ENCODE measurements at places on chromosomes 13 and 19. TPM values are rescaled to one million over a fixed set of nuclear protein-coding genes. Genes with fewer than 3 reads are reported as not detected.

The CLIP3 gene
- 0.58 TPM for total RNA-seq

The ACTL9 gene
- total RNA-seq: not detected

The PRODH2 gene
- total RNA-seq: not detected

The CHMP2A gene
- total RNA-seq: 117 TPM

The IQCN gene
- total RNA-seq: 0.42 TPM

The ITGBL1 gene
- not detected for total RNA-seq

The ZNF763 gene
- 0.56 TPM for total RNA-seq

The MRPL54 gene
- 132 TPM for total RNA-seq

DNA sequence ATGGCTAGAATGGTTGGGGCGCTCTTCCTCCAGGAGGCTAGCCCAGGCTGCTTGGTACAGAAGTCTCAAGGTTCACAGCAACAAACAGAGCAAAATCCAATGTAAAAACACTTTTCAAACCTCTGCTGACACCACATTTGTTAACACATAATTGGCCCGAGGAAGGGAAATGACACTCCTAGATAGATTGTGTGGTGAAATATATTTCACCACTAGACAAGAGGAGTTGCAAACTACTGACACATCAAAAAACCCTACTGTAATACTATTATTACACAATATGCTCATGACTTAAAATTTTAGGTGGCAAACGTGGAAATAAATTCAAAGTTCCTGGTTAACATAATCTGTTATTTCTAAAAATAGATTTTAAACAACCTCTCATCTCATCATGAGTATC, 643.6 kb downstream of the PCDH9 start:
- DNase-seq: no peak

- DNase-seq: no peak
Measured at GRCh38 chr13:97278435-97279411, 56.6 kb downstream of the MBNL2 start.

GRCh38 chr13:74406420-74406819, 272.2 kb upstream of the KLF12 start:
- no peak for DNase-seq

DNA sequence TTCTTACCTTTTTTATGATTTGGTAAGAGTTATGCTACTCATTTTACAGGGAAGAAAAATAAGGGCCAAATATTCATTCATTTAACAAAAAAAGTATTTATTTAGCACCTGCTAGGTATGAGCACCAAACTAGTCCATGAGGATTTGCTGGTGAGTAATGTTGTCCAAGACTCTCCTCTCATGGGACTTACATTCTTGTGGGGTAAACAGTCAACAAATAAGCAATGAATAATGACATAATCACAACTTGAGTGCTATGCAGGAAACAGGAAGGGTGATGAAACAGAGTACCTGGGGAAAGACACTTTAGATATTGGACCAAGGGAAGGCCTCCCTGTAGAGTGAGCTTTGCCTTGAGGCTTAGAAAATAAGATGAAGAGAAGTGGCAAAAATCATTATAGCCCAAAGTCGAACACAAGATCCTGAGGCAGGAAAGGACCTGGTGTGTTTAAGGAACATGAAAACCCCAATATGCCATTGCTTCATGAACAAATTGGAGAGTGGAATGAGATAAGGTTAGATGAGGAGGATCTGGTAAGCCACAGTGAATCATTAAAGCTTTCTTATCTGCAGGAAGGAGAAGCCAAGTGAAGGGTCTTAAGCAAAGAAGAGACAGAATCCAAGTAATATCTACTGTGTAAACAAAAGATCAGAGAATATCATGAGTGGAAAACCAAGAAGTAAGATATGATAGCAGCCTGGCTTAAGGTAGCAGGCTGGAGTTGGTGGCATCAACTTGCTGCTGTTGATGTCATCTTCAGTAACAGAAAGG, 294.5 kb upstream of the NBEA start:
- DNase-seq: no peak

DNA sequence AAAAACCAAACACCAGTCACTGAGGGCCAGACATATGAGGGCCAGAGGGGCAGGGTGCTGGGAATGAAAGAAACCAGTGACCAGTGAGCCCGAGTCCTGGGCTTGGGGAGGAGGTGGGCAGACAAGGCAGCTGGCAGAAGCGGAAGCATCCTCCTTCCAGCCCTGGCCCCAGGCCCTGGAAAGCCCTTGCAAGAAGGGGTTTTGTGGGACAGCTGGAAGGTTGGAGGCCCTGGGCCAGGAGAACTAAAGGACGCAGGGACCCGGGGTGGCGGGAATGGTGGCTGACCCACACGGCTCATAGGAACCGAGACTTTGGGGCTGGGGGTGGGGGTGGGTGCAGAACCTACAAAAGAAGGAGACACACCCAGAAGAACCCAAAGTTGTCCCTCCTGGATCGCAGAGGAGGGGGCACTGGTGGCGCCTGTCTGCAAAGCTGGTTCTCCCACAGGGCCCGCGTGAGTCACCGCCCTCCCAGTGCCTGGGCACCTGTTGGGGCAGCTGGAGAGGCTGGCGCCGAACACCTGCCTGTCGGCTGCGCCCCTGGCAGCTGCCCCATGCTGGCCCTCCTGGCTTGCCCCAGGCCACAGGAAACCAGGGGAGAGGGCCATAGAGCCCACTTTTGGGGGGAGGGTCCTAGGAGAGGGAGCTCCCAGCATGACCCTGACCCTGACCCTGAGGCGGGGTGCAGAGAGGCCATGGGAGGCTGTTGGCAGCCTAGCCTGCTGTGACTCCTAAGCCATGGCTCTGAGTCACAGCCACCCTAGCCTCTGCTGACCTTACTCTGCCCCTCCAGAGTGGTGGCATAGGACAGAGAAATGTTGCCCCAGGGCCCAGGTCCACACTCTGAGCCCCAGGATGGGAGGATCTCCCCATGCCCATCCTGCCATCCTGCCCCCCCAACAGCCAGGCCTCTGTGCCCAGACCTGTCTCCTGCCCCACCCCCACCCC, 802 bp downstream of the DMPK start:
- no peak for DNase-seq

DNA sequence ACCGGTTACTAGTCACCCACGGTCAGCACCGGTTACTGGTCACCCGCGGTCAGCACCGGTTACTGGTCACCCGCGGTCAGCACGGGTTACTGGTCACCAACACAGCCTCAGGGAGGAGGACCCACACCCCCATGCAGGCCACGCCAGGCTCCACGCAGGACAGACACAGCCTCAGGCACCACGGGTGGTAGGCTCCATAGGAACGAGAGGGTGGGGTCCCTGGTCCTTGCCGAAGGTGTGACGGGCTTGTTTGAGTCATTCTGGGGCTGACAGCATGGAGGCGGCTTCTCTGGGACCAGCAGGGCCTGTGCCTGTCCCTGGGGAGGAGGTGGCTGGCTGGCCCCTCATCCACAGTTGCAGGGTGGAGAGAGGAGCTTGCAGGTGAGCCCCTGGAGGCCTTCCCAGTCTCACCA, 122.8 kb upstream of the SOX1 start:
- DNase-seq: no peak

GRCh38 chr13:19927117-19927748, 31.3 kb upstream of the ZMYM2 start:
- DNase-seq: no peak

DNA sequence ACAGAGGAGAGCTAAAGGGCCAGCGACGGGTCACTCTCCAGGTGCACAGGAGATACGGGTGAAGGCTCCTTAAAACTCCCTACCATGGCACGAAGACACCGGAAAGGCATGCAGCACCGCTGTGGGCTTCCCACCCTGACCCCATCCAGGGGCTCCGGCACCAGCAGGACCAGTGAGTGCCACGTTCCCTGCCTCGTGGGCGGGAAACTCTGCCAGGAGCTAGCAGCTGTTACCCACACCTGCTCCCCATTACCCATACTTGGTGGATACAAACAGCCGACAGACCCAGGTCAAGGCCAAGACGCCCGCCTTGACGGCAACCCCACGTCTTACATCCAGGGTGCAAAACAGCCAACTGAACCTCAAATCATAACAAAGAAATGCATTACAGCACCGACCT, 56.7 kb downstream of the GNG7 start:
- no peak for DNase-seq

DNA sequence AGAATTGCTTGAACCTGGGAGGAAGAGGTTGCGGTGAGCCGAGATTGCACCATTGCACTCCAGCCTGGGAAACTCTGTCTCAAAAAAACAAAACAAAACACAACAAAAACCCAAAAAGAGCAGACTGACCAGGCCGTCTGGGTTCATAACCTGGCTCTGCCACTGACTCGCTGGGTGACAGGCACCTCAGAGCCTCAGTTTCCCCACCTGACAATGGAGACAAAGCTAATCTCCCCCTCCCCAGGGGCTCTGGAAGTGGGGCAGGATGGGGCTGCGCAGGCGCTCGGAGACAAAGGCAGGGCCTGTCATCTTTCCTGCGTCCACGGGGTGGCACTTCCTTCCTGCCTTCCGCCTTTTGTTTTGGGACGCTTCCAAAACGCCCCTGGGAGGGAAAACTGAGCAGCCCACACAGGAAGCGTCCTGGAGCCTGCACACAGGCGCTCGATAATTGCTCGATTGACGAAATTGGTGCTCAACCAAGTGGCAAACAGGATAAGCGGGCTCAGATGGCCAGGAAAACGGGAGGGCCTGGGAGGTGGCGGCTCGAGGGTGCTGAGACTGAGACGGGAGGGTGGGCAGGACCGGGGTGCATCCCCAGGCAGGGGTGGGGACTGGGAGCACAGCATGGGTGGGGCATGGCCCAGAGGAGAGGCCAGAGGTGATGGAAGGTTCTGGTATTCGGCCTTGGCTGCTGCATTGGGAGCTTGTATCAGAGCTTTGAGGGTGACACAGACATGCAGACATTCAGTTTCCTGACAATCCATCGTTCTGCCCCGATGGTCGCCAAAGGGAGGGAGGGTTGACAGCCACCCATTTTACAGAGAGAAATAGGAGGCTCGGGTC, 17.8 kb downstream of the SPC24 start:
- peak; percentile 26 for DNase-seq

- DNase-seq: no peak
Measured at GRCh38 chr13:48942131-48942530, 33.6 kb upstream of the FNDC3A start.

- no peak for DNase-seq
Measured at GRCh38 chr19:39825531-39826076, 8.4 kb downstream of the DYRK1B start.

DNA sequence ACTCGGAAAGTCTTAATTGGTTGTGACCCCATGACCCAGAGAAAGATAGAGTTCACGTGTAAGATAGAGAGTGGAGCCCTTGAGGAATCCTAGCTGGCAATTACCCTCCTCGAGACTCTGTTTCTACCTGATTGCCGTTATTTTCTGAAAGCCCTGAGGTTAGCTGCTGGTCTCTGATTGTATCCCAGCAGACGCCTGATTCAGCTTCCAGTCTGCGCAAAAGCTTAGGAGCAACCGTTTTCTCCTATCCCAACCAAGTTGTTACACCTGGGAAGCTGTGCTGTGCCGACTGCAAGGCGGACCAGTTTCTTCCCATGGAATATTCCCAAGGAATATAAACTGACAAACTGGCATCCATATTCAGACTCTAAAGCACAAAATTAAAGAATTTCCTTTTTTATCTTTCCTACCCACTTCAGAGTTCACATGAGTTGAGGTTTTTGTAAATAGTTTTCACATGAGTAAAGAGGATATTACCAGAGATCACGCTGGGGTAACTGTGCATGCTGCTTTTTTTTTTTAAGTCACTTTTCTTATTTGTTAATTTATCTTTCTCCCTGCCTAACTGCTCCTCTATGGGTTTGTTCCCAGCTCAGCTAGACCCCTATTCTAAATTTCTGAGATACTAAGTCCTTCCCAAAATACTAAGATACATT, 1.5 kb upstream of the TRPC4 start:
- no peak for DNase-seq

DNA sequence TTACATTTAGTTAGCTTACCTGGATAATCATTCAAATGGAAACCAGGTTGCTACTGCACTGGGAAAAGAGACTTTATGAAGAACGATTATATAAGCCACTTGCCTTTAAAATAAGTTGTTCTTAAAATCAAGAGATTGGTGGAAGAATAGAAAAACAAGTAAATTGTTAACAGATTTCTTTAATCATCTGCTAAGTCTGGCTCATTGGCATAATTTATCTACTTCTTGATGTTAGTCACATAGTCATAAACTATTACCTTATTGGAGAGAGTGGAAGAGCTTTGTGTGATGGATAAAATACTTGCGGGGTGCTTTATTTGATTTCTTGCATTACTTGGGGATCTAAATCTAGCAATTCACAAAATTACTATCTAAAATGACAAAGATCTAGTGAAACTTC, 6.8 kb downstream of the LSM14A start:
- DNase-seq: no peak

GRCh38 chr19:7607212-7607873, 11.7 kb downstream of the CAMSAP3 start:
- no peak for DNase-seq

- DNase-seq: no peak
Measured at GRCh38 chr19:42233106-42233505, 9.3 kb downstream of the GSK3A start.

DNA sequence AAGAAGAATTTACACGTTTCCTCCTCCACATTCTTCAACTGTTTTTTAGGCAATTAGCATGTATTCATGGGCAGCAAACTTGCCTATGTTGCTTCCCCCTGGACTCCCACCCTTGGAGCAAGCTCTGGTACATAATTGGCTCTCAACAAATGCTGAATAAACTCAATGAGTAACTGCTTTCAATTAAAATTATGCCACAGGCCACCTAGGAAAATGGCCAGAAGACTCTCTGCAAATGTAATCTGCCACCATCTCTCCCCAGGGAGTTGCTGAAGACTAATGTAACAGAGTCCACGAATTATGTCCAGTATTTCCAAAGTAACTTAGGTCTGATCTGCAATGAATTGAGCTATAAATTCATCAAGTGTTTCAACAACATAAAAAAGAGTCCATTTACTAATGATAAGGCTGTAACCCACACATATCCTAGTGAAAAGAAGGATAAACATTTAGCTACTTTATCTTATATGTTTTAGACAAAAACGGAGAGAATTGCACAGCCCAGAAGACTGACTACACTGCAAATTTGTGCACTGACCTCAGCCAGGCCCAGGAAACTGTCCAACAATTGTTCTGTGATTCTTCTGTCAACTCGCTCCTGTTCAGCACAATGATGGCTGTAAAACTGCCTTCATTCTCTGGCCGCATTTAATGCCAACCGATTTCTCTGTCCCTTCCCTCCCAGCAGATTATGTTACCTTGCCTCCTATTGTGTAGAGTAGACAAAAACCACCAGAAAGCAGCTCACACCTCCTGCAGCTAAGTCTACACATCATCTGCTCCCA, 808.6 kb upstream of the ARGLU1 start:
- no peak for DNase-seq

DNA sequence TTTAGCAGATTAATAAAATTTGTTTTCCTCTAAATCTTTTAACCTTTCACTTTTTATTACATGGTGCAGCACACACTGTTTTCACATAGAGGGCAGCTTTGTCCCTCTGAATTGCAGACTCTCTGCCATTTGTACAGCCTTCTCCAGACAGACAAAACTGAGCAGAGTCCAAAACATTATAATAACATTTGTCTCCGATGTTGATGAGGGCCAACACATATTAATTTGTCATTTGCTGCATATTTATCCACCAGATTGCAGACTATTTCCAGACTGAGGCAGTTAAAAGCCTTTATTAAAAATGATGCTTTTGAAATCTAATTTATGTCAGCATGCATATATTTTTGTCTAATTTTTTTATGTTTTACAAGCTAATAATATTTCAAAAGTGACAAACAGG, 1251.9 kb upstream of the SLC10A2 start:
- no peak for DNase-seq

GRCh38 chr19:44723299-44723951, 24.5 kb downstream of the CEACAM16 start:
- no peak for DNase-seq

- DNase-seq: peak; percentile 97
Measured at GRCh38 chr19:39412100-39412866, at the start of gene PLEKHG2. TSS of gene PLEKHG2 (plus strand) at chr19:39412669. CDS start at chr19:39414087, 1,418 bp downstream.

GRCh38 chr13:46539231-46539630, 13.7 kb upstream of the LRCH1 start:
- DNase-seq: no peak

GRCh38 chr19:35204799-35205732, 23.5 kb downstream of the FAM187B start:
- no peak for DNase-seq

All from activated T-cell treated with anti-CD3 and anti-CD28 coated beads, Interleukin-2, amount 50 U/mL, for 4 hours (primary cell).